ENCODE measurements at places on chromosomes 16 and 17.

DNA sequence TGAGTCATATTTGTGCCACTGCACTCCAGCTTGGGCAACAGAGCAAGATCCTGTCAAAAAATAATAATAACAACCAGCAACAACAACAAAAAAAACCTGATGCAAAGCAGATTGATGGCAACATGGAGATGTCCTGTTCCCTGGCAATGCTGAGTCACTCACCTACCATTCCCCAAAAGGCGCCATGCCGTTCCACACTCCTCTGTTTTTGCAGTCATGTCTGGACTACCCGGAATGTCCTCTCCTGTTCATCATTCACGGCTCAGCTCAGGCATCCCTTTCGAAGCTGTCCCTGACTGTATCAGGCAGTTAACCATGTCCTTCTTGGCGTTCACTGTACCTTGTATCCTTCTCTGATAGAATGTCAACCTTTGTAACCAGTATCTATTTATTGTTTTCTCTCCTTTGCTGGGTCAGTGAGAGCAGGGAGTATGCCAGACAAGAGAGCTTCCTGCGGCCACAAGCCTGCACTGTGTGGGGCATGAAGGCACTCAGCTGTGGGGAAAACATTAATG lies 147.7 kb downstream of the ABCC12 start:
- no peak for DNase-seq

DNA sequence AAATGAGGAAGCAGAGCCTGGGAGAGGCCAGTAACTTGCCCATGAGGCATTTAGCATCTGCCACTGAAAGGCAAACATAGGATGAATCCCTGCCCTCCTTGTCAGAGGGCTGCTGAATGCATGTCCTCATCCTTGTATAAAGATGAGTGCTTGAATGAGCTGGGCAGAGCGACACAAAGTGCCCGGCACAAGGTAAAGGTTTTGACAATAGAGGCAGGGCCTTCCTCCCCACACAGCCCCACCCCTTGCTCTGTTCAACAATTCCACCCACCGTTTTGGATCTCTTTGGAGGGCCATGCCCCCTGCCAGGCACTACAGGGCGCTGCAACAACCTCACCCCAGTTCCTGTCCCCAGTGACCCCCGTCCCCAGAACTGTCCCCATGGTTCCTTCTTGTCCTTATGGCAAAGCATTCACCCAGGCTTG lies 1.4 kb upstream of the KRT19 start:
- DNase-seq, result no peak

DNA sequence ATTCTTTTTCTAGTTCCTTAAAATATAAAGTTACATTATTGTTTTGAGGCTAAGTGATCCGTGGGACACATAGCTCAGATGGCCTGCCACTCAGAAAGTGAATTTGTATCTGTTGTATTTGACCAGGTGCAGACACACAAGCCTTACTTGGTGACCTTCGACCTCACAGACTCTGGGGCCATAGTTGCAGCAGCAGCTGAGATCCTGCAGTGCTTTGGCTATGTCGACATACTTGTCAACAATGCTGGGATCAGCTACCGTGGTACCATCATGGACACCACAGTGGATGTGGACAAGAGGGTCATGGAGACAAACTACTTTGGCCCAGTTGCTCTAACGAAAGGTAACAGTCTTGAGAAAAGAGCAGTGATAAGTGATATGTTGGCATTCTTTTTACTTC lies 30.5 kb downstream of the TMEM11 start:
- DNase-seq, result no peak

DNA sequence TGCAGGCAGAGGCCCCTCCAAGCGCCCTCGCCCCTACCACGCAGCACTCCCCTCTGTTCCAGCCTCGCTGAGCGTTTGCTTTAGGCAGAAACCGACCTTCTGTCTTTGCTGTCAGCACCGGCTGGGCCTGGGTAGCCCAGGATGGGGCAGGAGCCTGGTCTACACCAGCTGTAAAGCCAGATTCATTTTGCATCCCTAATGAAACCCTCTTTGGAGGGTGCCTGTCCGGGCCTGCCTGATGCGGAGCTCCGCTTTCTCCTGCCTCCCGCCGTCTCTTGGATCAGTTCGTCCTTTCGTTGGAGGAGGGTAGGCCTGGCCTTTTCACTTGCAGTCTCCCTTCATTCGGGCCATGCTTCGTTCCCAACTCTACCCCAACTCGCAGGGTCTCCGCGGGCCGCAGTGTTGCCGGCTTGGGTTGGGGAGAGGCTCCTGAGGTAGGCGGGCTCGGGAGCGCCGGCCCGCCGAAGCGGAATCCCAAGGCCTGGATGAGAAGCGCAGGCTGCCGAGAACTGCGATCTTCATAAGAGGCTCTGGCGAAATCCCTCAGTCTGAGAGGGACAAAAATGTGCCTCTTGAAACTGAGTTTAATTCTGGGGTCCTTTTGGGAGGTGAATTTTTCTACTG lies 4.8 kb upstream of the HOXB8 start:
- no peak for DNase-seq

DNA sequence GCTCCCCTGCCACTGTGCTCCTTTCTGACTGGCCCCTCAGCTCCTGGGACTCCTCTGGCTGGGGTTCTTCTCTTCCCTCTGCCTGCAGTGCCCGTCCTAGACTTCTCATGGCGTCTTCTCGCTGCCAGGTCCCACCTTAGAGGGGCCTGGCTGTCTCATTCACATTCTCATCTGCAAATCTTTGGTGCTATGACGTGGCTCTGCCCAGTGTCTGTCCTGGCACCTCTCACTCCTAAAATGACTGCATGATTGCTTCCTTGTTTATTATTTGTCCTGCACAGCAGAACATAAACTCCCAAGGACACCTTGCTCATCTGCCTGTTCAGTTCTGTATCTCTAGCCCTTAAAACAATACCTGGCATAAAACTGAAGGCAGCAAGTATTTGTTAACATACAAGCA lies 18.5 kb upstream of the ALDH3A2 start:
- DNase-seq, result no peak
